ENCODE measurements at places on chromosomes 2 and 18.

GRCh38 chr2:241289597-241289996 lies 25.9 kb downstream of the HDLBP start:
- DNase-seq = no peak

GRCh38 chr2:39492095-39492590 lies 55.1 kb upstream of the MAP4K3 start:
- no peak for DNase-seq

DNA sequence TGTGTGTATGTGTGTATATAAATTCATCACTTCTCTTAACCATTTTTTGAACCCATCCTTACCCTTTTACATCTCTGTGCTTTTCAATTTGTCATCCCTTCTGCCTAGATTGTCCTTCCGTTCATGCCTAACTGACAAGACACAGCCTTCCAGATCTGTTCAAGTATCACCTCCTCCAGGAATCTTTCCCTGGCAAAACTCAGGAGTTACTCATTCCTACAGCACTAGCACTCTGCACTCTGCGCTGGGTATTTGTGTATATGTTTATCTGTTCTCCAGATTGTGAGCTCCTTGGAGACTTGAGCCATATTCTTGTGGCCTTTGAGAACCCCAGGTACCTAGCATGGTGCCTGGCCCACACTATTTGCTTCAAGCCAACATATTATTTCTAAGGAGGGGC lies 26.8 kb upstream of the ASXL2 start:
- no peak for DNase-seq

DNA sequence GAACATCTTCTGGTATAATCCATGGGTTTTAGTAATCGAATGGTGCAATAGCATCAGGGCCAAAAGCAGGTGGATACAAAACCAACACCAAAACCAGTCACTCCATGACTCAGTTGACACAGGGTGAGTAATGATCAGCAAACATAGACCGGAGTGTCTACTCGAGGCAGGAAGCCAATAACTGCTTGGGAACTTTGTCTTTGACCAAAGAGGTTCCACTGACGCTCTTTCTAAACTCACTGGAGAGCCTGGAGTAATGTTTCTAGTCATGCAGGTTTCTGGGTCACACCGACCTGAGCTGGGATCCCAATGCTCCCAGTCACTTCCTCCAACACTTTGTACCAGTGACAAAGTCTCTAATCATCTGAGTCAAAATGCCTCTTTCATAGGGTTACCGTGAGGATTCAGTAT lies 30.9 kb downstream of the MREG start:
- DNase-seq = no peak

DNA sequence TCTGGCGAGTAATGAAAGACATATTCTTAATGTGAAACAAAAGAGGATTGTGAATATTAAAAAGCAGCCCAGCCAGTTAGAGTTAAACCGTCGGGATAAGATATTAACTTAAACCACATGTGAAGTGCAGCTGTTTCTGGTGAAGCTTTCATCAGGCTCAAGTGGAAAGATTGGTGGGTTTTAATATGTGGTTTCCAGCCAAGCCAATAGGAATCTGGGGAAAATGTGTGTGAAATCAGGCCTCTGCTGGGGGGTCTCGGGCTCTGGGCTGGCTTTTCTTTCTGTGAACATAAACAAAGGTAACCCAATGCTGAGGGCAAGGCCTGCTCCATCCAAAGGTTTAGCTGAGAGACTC lies 279.6 kb downstream of the SLC4A3 start:
- peak; percentile 10 for DNase-seq
